ENCODE measurements at places on chromosomes 7 and 10.

- no peak for DNase-seq
Observed at GRCh38 chr10:92567952-92568600, 5.8 kb downstream of the IDE start.

GRCh38 chr7:45971171-45971570, 50.1 kb upstream of the IGFBP3 start:
- DNase-seq: no peak

GRCh38 chr10:25101461-25102146, 73.2 kb upstream of the GPR158 start:
- DNase-seq: no peak

- DNase-seq: no peak
Observed at GRCh38 chr10:127524229-127524628, 24.9 kb upstream of the NPS start.

DNA sequence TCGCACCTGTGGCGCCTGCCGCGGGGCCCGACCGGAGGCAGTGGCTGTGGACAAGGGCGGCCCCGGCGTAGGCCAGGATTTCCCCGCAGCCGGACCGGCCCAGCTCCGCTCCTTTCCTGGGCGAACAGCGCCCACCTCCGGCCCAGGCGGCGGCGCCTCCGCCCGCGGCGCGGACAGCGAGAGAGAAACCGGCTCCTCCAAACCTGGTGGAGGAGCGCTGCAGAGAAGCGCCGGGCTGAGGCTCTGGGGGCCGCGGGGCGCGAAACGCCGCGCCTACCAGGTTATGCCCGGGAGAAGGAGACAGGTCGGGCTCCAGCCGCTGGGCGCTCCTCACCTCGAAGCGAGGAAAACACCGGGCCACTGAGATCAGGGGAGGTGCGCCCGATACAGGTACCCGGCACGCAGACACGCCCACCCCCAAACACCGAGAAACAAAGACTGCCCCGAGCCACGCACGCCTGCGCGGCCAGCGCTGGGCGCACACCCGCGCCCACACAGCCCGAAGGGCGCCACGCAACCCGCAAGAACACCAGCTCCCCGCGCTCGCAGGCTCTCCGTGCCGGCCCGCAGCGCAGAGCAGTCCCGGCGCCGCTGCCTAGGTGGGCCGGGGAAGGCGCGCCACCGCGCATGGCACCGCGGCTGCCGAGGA, 3.3 kb downstream of the GRID1 start:
- no peak for DNase-seq

DNA sequence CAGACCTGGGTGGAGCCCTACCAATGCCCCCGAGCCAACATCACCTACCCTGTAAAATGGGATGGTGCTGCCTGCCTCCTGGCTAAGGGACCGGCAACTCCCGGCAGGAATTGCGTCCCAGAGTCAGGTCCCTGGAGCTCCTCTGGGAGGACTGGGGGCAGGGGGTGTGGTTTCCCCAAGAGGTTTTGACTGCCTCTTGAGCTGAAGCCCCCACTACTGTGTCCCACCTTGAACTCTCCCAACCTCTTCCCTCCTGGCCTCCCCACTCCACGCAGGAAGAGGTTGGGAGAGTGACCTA, 1.3 kb downstream of the SH2B2 start:
- no peak for DNase-seq

DNA sequence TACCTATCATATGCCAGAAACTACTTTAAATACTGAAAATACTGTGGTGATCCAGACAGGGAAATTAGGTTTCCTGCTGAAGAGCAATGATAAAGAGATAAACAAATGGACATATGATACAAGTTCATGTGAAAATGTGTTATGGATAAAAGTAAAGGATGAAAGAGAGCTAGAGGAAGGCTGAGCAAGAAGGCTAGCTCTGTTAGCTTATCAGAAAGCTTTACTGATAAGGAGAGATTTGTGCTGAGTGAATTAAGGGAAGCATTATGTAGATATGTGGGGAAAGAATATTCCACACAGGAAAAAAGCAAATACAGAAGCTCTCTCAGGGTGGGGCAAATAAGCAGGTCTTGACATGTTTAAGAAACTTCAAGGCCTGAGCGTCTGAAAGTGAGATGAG, 308.4 kb downstream of the HDAC9 start:
- no peak for DNase-seq

- no peak for DNase-seq
Observed at GRCh38 chr7:101386558-101387231, 24.0 kb downstream of the COL26A1 start.

All from Panc1 (cell line).